ENCODE measurements at places on chromosomes 6 and 20.

DNA sequence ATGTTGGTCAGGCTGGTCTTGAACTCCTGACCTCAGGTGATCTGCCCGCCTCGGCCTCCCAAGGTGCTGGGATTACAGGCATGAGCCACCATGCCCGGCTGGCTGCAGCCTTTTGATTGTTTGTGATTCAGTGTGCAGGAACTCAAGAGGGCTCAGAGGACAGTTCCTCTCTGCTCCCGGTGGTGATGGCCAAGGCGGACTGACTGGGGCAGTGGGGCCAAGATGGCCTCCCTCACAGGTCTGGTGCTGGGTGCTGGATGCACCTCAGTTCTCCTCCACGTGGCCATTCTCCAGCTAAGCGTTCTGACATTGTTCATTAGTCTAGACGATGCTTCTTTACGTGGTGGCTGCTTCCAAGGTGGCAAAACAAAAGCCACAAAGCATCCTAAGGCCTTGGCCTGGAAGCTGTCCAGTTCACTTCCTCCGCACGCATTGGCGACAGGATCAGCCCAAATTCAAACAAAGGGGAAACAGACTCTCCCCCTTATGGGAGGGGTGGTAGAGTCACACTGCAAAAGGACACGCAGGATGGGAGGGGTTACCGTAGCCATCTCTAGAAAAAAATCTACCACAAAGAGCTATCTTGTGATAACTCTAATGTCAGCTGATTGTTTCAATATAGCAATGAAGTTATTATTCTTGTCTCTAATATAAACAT, 146.9 kb downstream of the FOXC1 start:
- DNase-seq = no peak

DNA sequence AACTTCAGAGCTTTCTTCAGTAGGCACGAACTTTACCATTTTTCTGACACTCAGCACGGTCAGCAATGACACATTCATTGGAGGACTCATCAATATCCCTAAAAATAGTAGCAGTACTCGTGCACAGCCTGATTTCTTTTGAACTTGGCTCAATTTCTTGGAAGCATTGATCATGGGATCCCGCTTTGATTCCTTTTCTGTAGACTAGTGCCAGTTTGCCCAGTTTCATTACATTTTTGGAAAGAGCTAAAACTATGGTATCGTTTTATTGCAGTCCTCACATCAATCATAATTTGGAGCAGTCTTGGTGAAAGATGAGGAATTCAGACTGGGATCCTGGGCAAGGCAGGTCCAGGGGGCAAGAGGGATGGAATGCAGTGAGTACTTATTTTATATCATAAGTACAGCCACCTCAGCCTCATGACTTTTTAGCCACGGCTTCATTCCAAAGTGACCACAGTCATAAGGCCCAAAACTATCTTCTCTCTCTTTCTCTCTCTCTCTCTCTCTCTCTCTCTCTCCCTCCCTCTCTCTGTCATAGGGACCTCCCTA, 170.9 kb upstream of the AKAP12 start:
- no peak for DNase-seq

GRCh38 chr20:36591281-36591680, 14.3 kb upstream of the RAB5IF start:
- DNase-seq = no peak

DNA sequence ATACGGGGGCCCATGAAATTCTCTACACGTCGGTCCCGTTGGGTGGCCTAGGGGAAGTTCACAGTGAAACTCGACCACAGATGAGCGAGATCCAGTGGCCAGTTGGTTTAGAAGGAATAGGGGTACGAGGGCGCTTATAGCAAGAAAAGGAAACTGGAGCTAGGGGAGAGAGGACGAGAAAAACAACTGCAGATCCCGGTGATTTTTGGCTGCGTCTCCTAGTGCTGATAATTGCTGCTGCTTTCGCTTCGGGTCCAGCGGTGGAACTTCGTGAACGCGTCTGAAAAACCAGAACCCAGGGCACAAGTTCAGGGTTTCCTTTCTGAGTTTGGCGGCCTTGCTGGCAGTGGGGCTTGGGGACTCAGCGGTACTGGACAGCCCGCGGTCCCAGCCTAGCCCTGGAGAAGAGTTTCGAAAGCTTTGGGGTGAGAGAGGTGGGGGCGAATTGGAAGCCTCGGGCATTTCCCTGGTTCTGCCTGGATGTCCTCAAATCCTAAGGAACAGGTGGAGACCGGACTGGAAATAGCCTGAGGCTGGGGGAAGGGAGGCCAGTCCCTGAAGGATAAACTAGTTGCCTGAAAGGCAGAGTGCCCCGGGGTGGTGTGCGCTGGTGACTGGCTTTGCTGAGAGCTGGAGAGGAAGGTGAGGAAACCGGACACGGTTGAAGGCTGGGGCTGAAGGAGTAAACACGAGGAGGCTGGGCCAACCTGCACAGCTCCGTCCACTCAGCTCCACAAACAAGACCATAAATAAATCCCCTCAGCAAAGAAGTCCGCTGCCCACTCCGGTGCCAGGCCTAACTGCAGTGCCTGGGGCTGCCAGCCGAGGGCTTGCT, 793 bp downstream of the GMPR start:
- DNase-seq = peak; percentile 82

DNA sequence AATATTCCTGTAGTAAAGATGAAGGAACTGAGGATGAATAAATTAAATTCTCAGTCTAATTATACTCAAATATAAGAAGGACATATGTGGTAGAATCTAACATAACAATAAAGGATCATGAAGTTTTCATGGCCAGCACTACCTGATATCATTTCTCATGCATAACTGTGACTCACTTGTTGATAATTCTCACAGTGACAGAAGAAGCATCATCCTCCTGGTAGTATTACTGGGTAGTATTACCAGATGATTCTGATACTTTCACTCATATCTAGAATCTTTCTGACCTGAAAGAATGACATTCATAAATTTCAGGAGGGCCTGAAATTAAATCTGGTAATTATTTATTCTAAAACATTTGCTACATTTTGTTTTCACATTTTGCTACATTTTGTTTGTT, 1375.0 kb downstream of the EPHA7 start:
- no peak for DNase-seq

DNA sequence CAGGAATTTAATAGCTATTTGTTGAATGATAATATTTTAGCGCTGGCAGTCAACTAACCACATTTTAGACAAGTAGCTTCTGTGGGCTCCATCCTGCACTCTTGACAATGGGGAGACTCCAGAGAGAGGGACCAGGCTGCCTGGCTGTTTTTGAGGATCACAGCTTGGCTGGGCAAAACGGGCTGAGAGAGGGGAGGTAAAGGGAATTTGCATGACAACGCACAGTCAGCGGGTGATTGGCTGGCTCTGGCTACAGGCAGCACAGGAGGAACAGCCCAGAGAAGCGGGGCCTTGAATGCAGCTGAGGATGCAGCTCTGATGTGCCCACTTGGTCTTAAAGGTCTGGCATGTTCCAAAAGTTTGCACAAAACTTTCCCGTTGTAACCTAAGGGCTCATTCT, 41.2 kb downstream of the LRFN2 start:
- no peak for DNase-seq

DNA sequence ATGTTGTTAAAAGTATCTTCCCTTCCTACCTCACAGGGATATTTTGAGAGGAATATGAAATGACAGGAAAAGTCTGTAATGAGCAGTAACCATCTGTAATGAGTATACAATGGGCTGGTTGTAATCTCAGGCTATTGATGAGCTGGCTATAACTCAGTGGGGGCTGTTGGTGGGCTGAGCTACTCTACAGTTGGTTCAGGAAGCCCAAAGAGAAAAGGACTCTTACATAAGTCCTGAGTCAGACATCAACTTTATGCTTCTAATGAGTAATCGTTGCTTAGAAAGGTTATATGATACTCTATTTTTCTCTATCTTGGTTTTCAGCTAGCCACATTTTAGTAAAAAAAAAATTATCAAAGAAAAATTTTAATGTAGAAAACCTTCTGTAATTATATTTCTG, 26.4 kb downstream of the ZNF391 start:
- no peak for DNase-seq

DNA sequence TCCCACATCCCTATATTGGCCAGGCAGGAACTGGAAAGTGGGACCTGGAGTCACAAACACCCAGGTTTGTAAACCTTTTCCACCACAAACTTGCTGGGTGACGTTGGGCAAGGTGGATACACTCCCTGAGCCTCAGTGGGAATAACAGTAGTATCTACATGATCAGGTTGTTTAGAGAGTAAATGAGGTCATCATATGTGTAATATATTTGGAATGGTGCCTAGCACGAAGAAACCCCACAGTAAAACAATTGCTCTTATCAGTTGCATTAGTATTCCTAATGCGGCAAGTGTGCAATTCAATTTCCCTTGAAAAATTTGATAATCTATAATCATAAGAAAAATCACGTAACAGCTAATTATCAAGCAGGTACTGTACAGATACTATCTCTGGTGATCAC, 51.9 kb downstream of the HIVEP2 start:
- no peak for DNase-seq

GRCh38 chr6:134079406-134079921, 27.0 kb upstream of the SLC2A12 start:
- DNase-seq = no peak

DNA sequence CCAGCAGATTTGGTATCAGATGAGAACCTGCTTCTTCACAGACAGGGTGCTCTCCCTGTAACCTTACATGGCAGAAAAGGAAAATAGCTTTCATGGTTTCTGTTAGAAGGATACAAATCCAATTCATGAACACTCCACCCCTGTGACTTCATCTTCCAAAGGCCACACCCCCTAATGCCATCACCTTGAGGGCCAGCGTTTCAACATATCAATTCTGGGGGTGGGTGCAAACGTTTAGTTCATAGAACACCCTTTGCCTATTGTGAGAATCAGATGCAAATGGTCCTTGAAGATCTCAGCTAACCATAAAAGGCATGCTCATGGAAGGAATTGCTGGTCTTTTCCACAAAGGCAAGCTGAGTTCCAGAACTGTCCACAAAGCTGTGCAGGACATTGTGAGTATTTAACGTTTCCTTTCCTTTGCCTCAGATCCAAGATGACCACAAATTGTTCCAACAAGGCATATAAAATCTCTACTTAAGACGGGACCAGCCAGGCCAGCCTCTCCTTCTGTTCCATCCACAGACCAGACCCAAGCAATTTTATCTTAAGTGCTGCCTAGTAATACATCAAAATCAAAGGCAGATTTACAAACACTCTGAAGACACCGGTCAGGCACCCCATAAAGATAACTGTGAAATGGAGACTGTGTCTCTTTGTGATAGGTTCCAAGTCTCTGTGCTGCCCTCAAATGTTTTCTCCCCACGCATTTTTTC, 34.7 kb upstream of the SSTR4 start:
- no peak for DNase-seq

DNA sequence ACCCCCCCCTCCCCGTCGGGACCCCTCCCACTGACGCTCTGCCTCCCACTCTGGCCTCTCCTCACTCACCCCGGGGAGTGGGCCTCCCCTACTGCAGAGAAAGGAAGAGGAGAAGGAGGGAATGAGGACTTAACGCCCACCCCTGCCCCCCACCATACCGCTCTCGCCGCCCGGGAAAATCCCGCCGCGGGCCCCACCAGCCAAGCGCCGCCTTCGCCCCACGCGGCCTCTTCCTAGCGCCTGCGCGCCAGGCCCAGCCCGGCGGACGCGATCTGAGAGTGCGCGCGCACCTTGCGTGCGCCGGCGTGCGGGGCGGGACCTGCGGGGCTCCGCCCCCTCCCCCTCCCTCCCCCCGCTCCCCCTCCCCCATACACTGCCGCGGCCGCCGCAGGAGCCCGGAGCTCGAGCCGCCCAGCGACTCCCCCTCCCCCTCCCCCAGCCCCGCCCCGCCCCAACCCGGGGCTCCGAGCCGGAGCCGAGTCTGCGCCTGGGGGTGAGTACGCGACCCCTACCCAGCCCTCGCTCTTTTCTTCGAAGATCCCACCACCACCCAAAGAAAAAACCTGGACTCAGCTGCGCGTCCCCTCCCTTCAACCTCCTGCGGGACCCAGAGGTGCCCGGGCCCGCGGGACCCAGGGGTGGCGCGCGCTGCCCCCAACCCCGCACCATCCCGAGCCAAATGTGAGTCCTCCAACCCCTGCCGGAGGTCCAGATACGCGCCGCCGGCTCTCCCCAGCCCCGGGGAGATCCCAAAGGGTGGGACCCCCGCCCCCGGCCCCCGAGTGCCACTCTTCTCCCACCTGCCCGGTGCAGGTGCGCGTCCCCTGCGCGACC, at the start of the genes MRPL14 and TMEM63B:
MRPL14 (minus strand) TSS at position 267 of the 834 bp plus-strand sequence. CDS start 10,841 bp downstream, outside the sequence.
TMEM63B (plus strand) TSS at position 369 of the 834 bp plus-strand sequence. CDS start 7,031 bp downstream, outside the sequence.
- peak; percentile 81 for DNase-seq

DNA sequence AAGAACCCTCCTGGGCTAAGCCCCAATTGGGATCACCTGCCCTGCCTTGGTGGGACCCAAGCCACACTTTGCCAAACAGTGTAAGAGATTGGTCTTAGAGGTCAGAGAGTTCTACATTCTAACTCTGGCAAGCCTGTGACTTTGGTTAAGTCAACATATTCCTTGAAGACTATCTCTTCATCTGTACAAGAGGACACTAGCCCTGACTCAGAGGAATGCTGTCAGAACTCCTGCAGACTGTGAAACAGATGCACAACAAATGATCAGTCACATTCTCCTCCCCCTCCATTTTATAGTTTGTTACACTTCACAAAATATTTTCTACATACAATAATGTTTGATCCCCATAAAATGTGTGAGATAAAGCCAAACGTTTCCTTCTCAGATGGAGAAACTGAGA, 91.7 kb upstream of the EPB41L1 start:
- no peak for DNase-seq

GRCh38 chr6:21895555-21895954, 302.0 kb downstream of the SOX4 start:
- DNase-seq = no peak

DNA sequence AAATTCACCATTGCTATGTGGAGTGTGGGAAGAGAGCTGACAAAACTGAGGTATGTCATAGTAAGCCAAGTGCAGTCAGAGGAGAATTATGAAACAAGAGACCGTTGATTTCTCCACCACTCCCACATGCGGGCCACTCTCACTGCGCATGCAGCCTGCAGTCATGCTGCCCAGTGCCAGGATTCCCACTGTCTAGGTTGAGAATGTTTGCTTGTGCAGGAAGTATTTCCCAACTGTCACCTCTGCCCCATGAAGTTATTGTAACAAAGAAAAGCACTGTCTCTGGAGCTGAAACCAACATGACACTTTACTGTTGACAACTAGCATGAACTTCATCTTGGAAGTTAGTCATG, 18.7 kb upstream of the SFT2D1 start:
- DNase-seq = no peak

GRCh38 chr20:39638731-39639130, 676.6 kb downstream of the DHX35 start:
- DNase-seq = no peak

DNA sequence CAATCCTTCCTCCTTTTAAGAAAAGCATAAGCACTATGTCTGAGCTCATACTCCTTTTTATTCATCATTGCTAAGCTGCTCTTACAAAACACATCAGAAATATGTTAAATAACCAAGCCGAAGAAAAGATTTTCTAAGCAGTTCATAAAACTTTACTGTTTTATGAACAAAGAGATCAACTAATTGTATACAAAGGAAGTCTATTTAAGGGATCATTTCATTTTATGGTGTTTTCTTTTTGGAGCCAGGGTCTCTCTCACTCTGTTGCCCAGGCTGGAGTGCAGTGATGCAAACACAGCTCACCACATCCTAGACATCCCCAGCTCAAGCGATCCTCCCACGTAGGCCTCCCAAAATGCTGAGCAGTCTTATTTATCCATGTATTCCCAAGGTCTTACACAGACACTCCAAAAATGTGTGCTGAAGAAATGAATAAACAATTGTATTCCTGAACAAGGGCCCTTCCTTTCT, 9.3 kb downstream of the NUDT3 start:
- DNase-seq = no peak

GRCh38 chr6:16578695-16579285, 182.5 kb downstream of the ATXN1 start:
- no peak for DNase-seq

Data from right atrium auricular region (tissue), 2 donors.